HCT116 (cell line): ENCODE measurements at places on chromosomes 2 and 18. TPM values are rescaled to one million over a fixed set of nuclear protein-coding genes. Genes with fewer than 3 reads are reported as not detected.

- no peak overlapping the region for H3K27ac ChIP-seq
- no peak overlapping the region for H3K4me3 ChIP-seq
- H3K36me3 ChIP-seq: no peaks in the 10 kb centered on the region
- no peaks in the 10 kb centered on the region for H3K27me3 ChIP-seq
Observed at GRCh38 chr18:23805898-23806297, 116.6 kb downstream of the LAMA3 start.

DNA sequence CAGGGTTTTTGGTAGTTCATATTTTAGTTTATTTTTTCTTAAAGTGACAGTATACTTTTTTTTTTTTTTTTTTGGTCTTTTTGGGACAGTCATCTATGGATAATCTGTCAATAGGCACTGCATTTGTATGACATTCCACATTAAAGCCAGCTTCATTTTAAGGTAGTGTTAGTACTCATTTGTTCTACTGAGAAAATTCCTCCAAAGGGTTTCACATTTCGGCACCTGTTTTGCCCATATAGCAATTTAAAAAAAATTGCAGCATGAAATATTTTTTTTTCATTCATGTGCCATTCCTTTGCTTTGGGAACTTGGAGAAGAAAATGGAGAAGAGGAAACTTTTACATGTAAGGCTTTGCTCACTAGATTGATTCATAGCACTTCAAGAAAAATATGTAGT lies 276.3 kb upstream of the TCF4 start:
- H3K36me3 ChIP-seq: no peaks in the 10 kb centered on the region
- H3K4me1 ChIP-seq: no peaks in the 10 kb centered on the region
- H3K4me3 ChIP-seq: no peak overlapping the region

DNA sequence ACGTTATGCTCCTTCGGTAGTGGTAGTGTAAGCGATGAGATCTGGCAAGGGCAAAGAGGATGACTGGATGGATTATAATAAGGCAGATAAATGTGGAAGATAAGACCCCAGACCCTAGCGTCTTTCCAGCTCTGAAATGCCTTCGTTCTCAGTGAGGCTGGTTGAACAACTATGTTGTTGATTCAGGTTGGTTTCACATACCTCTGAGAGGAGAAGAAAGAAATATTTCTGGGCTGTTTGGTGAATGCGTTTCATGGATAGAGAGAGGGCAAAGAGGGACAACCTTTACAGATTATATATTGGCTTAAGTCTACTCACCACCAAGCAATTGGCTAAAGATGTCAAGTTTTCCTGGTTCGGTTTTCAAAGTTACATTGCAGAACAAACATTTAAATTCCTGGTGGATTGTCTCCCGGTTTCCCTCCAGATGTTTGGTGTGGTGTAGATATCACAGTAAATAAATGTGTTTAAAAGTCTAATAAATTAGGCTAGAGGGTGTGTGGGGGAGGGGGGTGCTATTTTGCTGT lies 190.1 kb upstream of the GLI2 start:
- H3K36me3 ChIP-seq: no peaks in the 10 kb centered on the region
- DNase-seq: no peak
- H3K4me1 ChIP-seq: no peaks in the 10 kb centered on the region
- no peak overlapping the region for H3K4me3 ChIP-seq

- peaks cover 71% of the 10 kb centered on the region for H3K27me3 ChIP-seq
- no peak overlapping the region for H3K4me3 ChIP-seq
- H3K4me1 ChIP-seq: no peaks in the 10 kb centered on the region
Observed at GRCh38 chr2:29520001-29520400, 401.4 kb downstream of the ALK start.

DNA sequence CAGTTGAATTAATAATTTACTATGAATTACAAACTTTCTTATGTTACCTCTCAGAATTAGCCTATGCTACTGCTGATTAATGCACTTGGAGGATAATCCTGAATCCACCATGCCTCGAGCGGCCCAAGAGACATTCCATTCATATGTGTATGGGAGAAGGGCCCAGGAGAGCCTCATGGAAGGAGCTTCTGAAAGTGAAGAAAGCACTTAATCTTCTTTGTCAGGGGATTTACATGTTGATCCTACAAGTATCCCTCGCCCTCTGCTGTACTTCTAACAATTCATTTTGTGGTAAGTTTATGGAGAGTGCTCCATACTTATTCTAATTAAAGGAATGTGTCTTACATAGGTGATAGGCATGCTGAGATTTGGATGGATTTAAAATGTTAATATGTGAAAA lies 1189.1 kb upstream of the NXPH2 start:
- H3K27ac ChIP-seq: no peak overlapping the region
- DNase-seq: no peak
- no peaks in the 10 kb centered on the region for H3K36me3 ChIP-seq

- H3K27me3 ChIP-seq: no peaks in the 10 kb centered on the region
- no peak for DNase-seq
- H3K36me3 ChIP-seq: no peaks in the 10 kb centered on the region
- no peak overlapping the region for H3K27ac ChIP-seq
- peaks cover 12% of the 10 kb centered on the region for H3K4me1 ChIP-seq
- H3K4me3 ChIP-seq: no peak overlapping the region
Observed at GRCh38 chr2:48423376-48423775, 106.6 kb upstream of the STON1 start.

- no peak for DNase-seq
- H3K27me3 ChIP-seq: no peaks in the 10 kb centered on the region
- H3K4me1 ChIP-seq: no peaks in the 10 kb centered on the region
- no peak overlapping the region for H3K27ac ChIP-seq
- no peaks in the 10 kb centered on the region for H3K36me3 ChIP-seq
Observed at GRCh38 chr2:38129481-38129880, 53.5 kb upstream of the CYP1B1 start.

The TM4SF20 gene
- not detected for total RNA-seq

The DHRS9 gene
- 0.15 TPM for total RNA-seq

DNA sequence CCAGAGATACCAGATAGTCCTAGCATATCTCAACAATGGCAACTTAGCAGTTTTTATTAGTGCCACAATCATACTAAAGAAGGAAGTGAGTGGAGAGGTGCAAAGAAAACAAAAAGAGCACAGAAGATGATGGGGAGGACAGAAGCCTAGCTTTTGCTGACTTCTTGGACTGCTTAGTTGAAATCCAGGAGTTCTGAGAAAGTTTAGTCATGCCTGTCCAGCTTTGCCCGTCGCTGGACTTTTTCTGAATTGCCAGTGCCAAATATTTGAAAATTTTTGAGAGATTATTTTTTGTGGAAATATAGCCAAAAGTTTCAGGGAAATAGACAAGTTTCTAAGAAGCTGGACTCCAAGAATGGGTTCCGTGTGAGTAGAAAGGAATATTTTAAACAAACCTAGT lies 558.7 kb upstream of the TNP1 start:
- H3K27ac ChIP-seq: no peak overlapping the region
- no peak for DNase-seq
- H3K36me3 ChIP-seq: no peaks in the 10 kb centered on the region
- H3K4me3 ChIP-seq: no peak overlapping the region
- H3K27me3 ChIP-seq: peaks cover 72% of the 10 kb centered on the region

DNA sequence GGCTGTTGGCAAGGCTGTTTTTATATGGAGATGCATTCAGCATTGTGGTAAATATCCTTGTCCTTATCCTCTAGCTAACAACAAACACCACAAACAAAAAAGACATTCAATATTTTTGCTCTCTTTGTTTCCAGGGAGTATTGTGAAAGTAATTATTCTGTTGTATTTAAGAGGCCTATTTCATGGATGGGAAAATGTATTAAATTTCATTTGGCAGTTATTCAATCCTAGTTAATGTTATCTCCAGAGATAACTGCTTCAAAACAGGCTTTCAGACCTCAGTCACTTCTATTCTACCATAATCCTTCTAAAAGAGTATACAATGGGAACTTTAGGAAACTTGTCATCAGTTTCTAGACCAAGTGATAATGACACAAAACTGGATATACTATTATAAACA lies 280.5 kb upstream of the CCDC68 start:
- no peaks in the 10 kb centered on the region for H3K4me1 ChIP-seq
- no peaks in the 10 kb centered on the region for H3K36me3 ChIP-seq
- no peak for DNase-seq

The DNAJB2 gene
- total RNA-seq: 36.2 TPM

The UGT1A5 gene
- not detected for total RNA-seq

- H3K36me3 ChIP-seq: no peaks in the 10 kb centered on the region
- no peak overlapping the region for H3K4me3 ChIP-seq
- H3K27me3 ChIP-seq: no peaks in the 10 kb centered on the region
- DNase-seq: no peak
Observed at GRCh38 chr2:6031200-6031867, 339.1 kb downstream of the SOX11 start.

DNA sequence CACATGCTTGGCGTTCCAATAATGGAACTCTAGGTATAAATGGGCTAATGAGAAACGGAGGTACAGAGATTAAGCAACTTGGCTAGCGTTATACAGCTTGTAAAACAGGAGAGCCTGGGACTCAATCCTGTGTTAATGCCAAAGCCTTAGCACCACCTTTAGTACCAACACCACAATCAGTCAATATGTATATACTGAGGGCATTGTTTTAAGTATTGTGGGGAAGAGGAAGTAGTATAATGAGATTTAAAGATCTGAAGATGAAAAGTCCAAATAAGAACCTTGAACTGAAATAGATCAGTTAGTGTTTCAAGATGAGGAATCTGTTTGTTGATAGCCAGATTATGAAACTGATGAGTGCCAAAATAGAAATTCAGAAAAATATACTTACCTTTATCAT lies 8.1 kb downstream of the MARS2 start:
- H3K27me3 ChIP-seq: no peaks in the 10 kb centered on the region
- no peak overlapping the region for H3K4me3 ChIP-seq
- no peaks in the 10 kb centered on the region for H3K36me3 ChIP-seq
- no peak for DNase-seq
- no peaks in the 10 kb centered on the region for H3K4me1 ChIP-seq

The ARMC9 gene
- total RNA-seq: 16.4 TPM

- H3K36me3 ChIP-seq: no peaks in the 10 kb centered on the region
- H3K27me3 ChIP-seq: no peaks in the 10 kb centered on the region
- no peak for DNase-seq
- no peak overlapping the region for H3K4me3 ChIP-seq
Observed at GRCh38 chr2:187869195-187869594, 315.0 kb upstream of the TFPI start.

DNA sequence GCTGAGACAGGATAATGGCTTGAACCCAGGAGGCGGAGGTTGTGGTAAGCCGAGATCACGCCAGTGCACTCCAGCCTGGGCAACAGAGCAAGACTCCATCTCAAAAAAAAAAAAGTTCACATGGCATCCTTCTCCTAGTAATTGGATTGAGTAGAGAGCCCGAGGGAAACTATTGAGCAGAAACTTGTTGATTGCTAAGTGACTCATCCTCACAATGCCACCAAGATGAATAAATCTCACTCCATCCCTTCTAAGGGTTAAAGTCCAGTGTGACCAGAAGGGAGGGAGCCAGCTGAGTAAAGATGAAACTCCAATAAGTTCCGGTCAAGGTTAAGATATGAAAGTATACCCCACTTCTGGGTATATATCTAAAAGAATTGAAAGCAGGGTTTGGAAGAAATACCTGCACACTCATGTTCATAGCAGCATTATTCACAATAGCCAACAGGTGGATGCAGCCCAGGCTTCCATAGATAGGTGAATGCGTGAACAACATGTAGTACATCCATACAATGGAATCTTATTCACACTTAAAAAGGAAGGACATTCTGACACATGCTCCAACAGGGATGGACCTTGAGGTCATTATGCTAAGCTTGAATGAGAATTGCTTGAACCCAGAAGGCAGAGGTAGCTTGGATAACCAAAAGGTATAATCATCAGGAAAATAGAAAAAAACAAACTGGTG lies 13.0 kb upstream of the FHL2 start:
- H3K4me1 ChIP-seq: peaks cover 35% of the 10 kb centered on the region
- DNase-seq: no peak
- no peaks in the 10 kb centered on the region for H3K27me3 ChIP-seq
- H3K36me3 ChIP-seq: no peaks in the 10 kb centered on the region

The NMUR1 gene
- total RNA-seq: not detected

The GLI2 gene
- total RNA-seq: 3.4 TPM

- H3K4me3 ChIP-seq: no peak overlapping the region
- H3K4me1 ChIP-seq: no peaks in the 10 kb centered on the region
- H3K27ac ChIP-seq: no peak overlapping the region
- no peaks in the 10 kb centered on the region for H3K36me3 ChIP-seq
- no peaks in the 10 kb centered on the region for H3K27me3 ChIP-seq
Observed at GRCh38 chr18:62586151-62586774, 63.4 kb downstream of the ZCCHC2 start.

The GPC1 gene
- total RNA-seq: 79.1 TPM

GRCh38 chr2:55054106-55054875 lies 4.0 kb upstream of the RTN4 start:
- H3K36me3 ChIP-seq: no peaks in the 10 kb centered on the region
- H3K4me1 ChIP-seq: peaks cover 11% of the 10 kb centered on the region
- no peaks in the 10 kb centered on the region for H3K27me3 ChIP-seq

The ARHGEF4 gene
- total RNA-seq: 26.6 TPM

The VWC2L gene
- not detected for total RNA-seq

The SERPINB10 gene
- not detected for total RNA-seq

DNA sequence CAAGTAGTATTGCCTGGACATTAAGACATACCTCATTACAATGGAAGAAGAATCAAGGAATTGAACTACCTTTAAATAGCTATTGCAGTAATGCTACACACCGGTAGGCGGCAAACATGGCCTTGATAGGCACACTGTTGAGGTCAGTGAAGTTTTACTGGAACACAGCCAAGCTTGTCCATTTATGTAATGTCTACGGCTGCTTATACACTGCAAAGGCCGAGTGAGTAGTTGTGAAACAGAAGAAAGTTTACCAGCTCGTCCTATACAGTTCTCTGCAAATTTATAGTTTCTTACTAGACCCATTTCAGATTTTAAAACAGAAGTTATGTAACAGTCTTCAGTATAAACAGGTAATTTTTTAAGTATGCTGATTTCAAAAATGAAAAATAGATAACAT lies 38.8 kb downstream of the PPP4R1 start:
- peak; percentile 89 for DNase-seq
- H3K27ac ChIP-seq: no peak overlapping the region
- H3K4me3 ChIP-seq: no peak overlapping the region

- H3K27me3 ChIP-seq: no peaks in the 10 kb centered on the region
- DNase-seq: no peak
Observed at GRCh38 chr2:218680061-218680460, 8.2 kb downstream of the STK36 start.

The HOXD12 gene
- total RNA-seq: 0.27 TPM

- H3K36me3 ChIP-seq: no peaks in the 10 kb centered on the region
- peaks cover under 1% of the 10 kb centered on the region; the same call in 1 of the 2 replicates for H3K4me1 ChIP-seq
- H3K27me3 ChIP-seq: no peaks in the 10 kb centered on the region
Observed at GRCh38 chr2:9280224-9280623, 73.6 kb downstream of the ASAP2 start.

The CNDP1 gene
- not detected for total RNA-seq

DNA sequence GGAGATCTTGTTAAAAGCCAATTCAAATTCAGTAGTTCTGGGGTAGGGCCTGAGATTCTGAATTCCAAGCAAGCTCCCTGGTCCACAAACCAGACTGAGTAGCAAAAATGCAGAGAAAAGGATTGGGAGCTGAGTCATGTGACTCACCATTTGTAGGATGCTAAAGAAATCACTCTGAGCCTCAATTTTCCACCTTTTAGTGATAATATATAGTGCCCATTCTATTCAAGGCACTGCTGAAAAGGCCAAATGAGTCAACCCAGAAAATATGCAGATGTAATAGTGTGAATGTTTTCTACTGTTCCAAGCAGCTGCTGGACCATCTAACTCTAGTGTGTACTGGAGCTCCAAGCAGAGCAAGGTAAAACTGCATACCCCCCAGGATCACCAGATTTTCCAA lies 47.2 kb downstream of the SLC14A2 start:
- H3K36me3 ChIP-seq: no peaks in the 10 kb centered on the region
- no peaks in the 10 kb centered on the region for H3K27me3 ChIP-seq
- DNase-seq: no peak
